Stimulated activated CD4-positive, alpha-beta T cell treated with anti-CD3 and anti-CD28 coated beads, Interleukin-15, amount 100 ng/mL, for 1 hour (primary cell): ENCODE measurements at places on chromosomes 12 and 14.

- no peak for DNase-seq
Measured at GRCh38 chr12:82325540-82326336, 32.4 kb downstream of the CCDC59 start.

DNA sequence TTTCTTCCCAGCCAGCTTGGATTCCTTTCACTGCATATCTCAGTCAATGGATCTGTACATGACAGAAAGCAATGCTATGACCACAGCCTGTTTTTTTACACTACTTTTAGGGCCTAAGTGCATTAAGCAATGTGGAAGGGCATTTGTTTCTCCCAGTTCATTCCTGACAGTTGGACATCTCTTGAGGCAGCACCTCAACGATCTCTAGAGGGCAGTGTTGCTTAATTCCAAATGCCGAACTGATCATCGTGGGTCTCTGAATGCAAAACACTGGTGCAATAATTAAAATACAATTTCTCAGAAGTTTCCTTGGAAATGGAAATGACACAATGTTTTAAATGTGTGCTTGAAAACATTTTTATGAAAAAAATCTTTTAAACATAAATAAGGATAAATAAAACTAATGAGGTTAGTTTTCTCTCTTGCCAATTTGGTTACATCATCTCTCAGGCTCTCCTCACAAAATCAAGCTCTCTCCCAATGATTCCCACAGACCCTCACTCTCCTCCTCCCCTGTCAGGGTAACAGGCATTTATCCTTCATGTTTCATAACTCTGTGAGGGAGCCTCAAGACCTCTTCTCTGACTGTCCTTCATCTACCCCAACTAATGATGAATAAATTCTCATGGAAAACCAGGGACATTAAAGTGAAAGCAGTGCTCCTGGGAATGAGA, 192.4 kb upstream of the SLC16A7 start:
- no peak for DNase-seq

GRCh38 chr14:23321572-23322547, 603 bp downstream of the PABPN1 start:
- DNase-seq: peak; percentile 35

DNA sequence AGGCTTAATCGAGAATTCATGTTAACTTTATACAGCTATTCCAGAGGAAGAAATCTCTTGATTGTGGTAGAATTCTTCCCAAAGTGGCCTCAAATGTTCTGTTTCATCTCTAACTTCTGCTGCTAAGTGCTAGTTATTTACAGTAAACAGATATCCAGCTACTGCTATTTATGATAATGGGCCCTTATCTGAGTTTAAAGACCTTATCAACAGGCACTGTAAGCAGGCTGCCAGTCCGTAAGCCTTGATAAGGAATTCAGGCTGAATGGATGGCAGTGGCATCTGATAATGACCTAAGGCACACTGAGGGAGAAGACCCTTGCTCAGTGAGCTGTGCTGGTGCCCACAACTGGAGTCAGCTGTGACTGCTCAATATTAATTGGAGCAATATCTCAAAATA, 59.0 kb downstream of the PAX9 start:
- DNase-seq: no peak

- no peak for DNase-seq
Measured at GRCh38 chr14:90491911-90492531, 95.2 kb downstream of the CALM1 start.

GRCh38 chr14:98280436-98280835, 991.6 kb downstream of the BCL11B start:
- no peak for DNase-seq

GRCh38 chr14:40393143-40393542, 960.9 kb upstream of the FBXO33 start:
- DNase-seq: no peak

DNA sequence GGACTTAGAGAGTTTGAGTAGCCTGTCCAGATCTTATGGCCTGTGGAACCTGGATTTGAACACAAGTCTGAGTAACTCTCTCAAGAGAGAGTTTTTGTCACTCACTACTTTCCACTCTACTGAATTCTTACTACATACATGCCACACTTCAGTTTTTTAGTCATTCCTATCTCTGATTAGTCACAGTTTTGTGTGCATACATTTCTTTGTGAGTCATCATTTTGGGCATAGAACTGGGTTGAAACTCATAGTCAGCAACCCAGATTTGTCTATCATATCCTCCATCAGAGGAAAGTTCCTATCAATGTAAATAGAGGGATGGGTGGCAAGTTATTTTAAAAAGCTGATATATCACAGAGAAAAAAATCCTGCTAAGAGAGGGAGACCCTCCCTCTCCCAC, 42.9 kb downstream of the FLRT2 start:
- no peak for DNase-seq

- no peak for DNase-seq
Measured at GRCh38 chr14:31947076-31947475, 130.0 kb upstream of the ARHGAP5 start.

DNA sequence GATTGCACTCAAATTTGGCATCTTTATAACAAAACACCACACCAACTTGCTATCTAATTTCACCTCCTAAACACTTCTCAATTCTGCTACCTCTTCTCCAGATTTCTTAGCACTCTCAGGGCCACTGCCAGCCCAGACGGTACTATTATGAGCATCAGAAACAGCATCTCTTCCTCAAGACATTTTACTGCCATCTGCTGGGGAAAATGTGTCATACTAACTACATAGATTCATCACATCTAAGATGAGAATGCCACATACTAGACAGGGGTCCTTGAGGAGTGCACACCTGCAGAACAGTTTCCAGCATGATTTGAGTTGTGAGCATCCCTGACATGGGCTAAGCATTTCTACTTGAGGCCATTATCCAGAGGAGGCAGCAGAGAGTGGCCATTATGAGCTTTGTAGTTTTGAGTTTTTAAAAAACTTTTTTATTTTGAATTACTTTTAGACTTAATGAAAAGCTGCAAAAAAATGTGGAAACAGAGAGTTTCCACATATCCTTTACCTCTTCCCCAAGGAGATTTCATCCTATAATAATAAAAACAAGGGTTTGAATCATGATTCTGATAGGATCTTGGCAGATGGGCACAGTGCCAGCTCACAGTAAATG, 15.1 kb upstream of the GRIP1 start:
- no peak for DNase-seq

DNA sequence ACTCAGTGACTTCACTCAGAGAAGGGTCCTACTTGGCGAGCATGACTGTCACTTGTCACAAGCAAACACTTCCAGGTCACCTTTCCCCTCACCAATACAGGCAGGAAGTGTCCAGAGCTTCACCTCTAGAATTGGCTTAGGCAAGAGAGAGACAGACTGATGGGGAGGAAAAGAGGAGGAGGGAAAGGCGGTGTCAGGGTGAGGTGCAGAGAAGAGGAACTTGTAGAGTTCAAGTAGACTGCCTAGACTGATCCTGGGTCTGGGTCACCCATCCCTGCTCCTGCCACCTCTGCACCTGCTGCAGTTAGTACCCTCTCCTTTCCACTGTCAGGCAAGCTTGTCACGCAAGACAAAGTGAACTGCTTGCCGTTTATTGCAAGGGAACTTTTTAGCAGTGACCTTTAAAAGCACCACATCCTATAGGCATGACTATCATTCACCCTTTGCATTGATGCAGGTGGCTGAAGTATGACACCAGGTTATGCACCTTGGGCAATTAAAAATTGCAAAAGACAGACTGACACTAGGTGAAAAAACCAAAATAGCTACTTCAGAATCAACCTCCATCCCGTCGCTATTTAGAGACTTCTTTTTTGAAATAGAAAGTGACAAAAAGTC, 292.4 kb downstream of the SYT1 start:
- no peak for DNase-seq

DNA sequence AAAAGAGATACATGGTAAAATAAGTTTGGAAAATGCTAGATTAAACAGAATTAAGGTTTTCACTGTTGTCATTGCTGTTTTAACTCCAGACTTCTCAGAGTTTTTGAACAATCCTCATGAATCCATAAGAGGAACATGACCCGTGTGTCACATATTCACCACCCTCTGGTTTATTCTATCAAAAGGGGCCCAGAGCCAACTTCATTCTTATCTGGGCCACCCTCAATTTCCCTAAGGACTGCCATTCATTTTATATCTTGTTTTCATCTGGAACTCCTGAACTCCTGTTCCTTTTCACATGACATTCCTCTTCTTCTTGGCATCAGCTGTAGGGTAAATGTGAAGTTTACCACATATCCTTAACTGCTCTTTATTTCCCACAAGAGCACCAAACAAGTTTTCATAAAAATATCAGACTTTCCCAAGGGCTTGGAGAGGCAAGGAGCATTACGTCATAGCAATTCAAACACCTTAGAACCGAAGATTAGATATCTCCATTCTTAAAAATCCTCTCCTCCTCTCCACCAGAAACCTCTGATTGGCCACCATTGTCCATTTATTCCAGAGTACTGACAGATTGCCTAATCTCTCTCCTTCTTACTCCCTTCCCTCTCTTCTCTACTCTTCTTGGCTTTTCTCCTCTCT, 225.2 kb downstream of the SEC23A start:
- DNase-seq: no peak

DNA sequence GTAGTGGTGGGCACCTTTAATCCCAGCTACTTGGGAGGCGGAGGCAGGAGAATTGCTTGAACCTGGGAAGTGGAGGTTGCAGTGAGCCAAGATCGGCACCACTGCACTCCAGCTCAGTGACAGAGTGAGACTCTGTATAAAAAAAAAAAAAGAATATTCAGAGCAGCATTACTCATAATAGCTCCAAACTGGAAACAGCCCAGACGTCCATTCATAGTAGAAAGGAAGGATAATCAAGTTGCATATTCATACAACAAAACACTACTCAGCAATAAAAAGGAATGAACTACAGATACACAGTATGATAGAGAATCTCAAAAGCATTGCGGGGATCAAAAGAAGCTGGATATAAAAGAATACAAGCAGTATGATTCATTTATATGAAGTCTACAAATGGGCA, 19.1 kb downstream of the TMEM30B start:
- DNase-seq: no peak

GRCh38 chr12:38682521-38682920, 222.9 kb downstream of the CPNE8 start:
- no peak for DNase-seq

- no peak for DNase-seq
Measured at GRCh38 chr12:5921966-5922899, 22.8 kb downstream of the ANO2 start.

DNA sequence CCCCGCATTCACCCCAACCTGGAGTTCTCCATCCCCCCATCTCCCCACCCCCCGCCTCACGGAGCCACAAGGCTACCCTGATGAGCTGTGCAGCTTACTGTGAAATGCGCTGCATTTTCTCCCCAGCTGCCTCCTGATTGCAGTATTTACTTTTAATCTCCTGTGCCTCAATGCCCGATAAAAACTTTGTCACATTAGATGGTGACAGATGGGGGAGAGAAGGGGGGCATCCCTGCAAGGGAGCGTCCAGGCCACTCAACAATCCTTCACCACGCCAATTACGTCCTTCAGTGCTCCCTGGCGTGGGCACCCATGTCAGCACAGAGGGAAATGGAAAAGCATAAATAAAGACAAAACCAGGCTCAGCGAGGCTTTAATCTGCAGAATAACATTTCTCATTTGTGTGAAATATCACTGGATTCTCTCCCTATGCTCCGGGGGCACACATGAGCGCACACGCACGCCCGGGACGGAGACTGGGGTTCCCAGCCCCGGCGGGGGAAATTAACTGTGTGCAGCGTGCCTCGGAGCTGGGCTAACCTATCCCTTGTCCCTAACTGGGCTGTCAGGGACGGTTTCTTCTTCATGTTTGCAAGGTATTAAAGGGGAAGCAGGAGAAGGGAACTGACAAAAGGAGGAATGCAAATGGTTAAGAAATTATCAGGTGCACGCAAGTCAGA, 186.7 kb upstream of the VASH1 start:
- no peak for DNase-seq

DNA sequence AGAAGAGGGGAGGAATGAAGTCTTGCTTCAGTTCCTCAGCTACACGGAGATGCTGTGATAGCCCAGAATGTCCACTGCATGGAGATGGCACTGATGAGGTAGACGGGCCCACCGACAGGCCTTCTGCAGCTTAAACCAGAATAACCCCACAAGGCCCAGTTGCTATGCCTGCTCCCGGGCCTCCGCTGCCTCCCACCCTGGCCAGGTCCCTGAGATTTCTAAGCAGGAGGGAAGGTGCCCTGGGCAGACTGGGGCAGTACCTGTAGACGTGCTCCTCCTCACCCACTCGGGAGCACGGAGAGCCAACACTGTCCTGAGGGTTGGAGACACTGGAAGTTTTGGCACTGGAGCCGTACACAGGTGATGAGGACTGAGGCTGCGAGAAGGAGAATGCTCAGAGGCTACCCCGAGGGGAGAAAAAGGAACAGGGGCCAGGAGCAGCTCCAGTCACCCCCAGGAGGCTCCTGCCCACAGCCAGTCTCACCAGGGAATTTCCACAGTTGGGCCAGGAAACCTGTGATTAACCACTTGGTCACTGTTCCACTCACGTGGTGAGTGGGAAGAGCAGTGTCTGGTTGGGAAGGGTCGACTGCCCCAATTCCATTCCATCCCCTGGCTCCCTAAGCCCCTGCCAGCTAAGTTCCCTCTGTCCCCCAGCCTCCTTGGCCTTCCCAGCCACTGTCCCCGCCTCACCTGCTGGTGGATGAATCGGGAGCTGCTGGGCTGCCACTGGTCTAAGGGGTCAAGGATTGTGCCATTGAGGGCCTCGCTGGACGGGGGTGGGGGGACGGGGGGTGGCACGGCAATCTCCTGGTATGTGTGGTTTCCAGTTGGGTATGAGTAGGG, 22.8 kb upstream of the RPLP0 start:
- DNase-seq: no peak

GRCh38 chr12:79442396-79442795, 248.4 kb downstream of the PAWR start:
- no peak for DNase-seq

GRCh38 chr14:44960146-44960545, 1.6 kb downstream of the KLHL28 start:
- no peak for DNase-seq

DNA sequence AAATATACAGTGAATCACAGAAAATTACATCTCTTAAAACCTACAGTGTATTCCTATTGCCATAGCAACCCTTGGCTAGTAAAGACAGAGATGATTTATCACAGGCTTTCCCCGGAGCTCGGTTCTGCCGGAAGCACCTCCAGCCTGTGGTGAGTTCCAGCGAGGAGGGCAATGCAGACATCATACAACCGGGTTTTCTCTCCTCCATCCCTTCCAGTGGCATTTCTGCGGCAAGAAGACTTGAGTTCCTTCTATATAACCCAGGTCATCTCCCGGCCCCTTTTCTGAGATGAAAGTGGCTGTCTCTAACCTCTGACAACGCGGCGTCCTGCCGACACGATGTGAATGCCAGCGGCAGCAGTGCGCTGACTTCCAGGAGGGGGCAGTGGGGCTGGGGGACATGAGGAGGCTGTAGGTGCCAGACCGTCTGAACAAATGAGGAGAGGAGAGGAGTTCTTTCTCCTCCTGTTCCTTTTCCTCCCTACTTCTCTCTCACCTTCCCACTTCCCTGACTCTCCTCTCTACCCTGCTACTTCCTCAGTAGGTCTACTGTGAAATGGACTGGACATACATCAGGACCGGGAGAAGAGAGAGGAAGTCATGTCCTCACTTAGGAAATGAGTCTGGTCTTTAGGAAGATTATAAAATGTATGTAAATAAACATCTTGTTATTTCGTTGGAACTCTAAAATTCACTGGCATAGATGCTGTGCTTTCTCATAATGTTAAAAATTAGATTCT, 68.6 kb upstream of the MAX start:
- DNase-seq: peak; percentile 16
